Hippocampal formation (tissue), 2 donors: ENCODE measurements at places on chromosomes 12 and 14.

DNA sequence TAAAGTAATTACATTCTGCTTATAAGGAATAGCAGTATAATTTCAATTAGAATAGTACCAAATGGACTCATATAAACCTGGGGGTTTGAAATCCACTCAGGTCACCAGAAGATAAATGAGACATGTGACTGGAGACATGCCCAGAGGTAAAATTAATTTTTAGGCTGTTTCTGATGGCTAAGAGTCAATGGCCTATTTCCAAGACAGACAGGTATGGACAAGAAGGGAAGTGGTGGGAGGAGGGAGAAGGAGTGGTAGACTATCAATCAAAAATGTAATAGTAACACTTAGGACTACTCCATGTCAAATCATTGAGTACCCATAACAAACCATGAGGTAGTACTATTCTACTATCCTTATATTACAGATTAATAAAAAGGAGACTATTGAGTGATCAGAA, 544.0 kb downstream of the GALC start:
- no peak for DNase-seq

- no peak for DNase-seq
Observed at GRCh38 chr12:29234965-29235626, 86.0 kb downstream of the FAR2 start.

DNA sequence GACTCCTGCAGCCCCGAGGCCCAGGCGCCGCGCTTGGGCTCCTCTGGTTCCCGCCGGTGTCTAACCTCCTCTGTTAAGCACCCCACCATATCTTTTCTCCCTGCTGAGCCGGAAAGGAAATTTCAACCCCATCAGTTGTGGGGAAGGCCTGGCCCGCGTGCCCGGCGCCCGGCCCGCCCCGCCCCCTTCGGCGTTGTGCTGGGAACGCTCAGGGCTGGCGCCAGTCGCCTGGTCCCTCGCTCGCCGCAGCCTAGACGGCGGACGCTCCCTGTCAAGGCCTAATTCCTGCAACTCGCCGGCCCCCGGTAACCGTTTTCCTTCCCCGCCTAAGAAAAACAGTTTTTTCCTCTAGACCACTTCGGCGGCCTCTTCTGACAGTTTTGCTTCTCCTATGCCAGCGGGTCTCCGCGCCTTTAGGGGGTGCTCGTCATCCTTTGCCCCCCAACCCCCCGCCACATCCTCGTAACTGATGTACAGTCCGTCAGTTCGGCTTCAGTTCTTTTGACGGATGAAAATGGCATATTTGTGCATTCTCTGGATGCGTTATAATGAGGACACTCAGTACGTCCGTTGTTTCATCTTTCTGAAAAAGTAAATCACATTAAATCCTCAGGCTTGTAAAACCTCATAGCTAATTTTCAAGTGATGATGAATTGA, 506 bp upstream of the NAP1L1 start:
- DNase-seq = peak; percentile 89

DNA sequence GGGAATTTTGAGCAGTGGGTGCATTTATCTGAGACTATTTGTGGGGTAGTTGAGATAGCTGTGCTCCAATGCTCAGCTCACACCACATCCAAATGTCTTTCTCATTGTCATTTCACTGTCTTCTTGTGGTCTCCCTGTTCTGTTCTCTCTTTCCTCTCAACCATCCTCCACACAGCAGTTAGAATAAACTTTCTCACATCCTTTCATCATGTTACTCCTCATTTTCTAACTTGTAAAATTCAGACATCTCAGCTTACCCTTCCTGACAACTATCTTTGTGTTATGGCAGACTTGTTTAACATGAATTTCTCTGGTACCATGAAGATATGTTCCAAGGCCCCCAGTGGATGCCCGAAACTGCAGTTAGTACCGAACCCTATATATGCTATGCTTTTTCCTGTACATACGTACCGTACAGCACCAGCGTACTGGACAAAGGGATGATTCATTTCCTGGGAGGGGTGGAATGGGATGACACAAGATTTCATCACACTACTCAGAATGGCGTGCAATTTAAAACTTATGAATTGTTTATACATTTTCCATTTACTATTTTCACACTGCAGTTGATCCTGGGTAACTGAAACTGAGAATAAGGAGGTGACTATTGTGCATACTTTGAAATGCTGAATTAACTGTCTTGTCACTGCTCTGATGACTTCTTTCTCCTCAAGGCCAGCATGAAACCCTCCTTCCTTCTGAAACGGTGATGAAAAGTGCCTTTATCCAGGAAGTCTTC, 177.1 kb upstream of the SLC38A2 start:
- no peak for DNase-seq

DNA sequence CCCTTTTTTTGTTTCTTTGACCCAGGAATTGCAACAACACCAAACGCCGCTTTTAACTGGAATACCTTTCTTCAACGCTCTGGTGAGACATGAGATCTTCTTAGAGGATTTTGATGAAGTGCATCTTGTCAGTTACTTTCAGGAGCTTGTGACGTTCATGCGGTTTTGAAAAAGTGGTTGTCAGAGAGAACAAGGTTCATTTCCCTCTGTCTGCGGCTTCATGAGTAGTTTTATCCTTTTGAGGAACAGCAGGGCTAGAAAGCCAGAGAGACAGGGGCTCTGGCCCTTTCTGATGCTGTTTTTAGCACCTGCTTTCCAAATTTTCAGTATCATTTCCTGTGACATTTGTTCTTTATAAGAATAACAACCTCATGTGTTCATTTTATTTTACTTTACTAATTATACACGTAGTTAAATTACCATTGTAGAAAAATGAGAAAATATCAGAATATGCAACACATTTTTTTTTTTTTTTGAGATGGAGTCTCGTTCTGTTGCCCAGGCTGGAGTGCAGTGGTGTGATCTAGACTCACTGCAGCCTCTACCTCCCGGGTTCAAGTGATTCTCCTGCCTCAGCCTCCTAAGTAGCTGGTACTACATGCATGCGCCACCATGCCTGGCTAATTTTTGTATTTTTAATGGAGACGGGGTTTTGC, 61.8 kb downstream of the GLT1D1 start:
- peak; percentile 16 for DNase-seq

DNA sequence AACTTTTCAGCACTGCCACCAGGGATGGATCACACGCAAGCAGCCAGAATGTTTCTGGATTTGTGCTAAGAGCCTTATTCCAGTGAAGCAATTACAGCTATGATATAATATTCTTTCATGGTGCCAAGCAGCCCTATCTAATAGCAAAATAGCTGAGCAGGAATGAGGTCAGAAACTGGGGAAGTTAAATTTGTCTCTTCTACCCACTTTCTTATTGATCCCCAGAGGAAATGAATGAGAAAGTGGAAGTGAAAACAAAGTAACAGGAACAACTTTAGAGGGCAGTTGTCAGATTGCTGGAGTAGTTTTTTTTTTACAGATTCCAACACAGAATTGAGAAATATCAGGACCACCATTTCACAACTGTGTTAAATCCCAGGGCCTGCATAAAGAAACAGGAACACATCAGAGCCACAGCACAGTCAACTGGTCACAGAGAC, 44.8 kb downstream of the GCH1 start:
- DNase-seq = peak; percentile 7

- no peak for DNase-seq
Observed at GRCh38 chr12:131461096-131461495, 249.8 kb upstream of the SFSWAP start.

- no peak for DNase-seq
Observed at GRCh38 chr14:58677996-58678395, 40.2 kb downstream of the DACT1 start.

DNA sequence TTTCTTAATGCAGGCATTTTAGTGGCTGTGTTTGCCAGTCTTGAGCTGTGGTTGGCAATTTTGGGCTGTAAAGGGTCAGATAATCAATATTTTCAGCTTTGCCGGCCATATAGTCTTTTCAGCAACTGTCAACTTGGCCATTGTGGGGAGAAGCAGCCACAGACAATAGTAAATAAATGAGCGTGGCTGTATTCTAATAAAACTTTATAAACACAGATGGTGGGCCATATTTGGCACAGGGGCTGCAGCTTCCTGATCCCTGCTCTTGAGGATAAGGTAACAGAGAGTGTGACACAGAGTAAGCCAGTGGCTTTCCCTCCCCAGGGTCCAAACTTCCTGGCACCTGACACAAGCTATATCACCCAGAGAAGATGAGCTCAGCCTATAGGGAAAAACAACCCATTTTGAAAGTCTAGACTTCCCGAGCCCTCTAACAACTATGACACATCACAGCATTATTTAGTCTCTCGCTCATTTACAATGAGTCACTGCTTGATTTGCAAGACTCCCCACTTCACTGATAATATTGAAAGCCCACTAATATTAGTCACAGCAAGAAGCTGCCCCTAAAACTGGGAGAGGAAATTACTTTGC, 163.1 kb upstream of the TMPO start:
- DNase-seq = no peak

DNA sequence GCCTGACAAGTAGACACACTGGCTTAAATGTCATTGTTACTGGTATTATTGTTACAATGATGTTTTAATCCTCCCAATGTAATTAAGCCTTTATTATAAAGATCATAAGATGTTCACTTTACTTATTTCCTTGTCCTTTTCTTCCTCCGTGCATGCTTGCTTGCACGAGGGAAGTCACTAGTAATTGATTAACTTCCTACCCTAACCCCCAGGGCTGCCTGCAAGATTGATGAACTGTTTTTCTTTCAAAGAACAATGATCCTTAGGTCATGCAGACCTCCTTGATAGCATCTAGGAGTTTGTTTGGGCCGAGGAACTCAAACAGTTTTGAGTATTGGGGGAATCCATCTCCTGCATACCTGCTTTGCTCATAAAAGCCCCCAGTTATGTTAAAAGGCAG, 43.0 kb downstream of the GLRX5 start:
- no peak for DNase-seq

DNA sequence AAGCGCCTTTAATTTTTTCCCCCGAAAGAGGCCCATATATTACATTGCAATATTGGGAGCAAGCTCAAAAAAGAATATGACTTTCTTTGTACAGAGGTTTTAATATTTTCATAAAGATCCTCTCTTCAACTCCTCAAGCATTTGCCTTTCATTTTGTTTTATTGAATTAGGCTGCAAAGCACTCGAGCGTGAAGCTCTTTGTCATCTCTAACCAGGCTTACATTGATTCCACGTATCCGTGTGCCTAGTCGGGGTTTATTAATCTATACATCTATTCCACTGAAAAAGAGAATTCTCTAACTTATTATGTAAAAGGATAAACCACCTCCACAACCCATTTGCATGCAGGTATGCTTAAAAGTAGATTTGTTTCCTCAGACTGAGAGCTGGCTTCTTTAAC, 234.8 kb upstream of the TMPO start:
- no peak for DNase-seq

- no peak for DNase-seq
Observed at GRCh38 chr12:41032386-41032785, 155.7 kb upstream of the PDZRN4 start.

- no peak for DNase-seq
Observed at GRCh38 chr12:111558107-111558376, 41.1 kb downstream of the ATXN2 start.

- DNase-seq = peak; percentile 53
Observed at GRCh38 chr14:96055753-96056508, 16.8 kb downstream of the C14orf132 start.

DNA sequence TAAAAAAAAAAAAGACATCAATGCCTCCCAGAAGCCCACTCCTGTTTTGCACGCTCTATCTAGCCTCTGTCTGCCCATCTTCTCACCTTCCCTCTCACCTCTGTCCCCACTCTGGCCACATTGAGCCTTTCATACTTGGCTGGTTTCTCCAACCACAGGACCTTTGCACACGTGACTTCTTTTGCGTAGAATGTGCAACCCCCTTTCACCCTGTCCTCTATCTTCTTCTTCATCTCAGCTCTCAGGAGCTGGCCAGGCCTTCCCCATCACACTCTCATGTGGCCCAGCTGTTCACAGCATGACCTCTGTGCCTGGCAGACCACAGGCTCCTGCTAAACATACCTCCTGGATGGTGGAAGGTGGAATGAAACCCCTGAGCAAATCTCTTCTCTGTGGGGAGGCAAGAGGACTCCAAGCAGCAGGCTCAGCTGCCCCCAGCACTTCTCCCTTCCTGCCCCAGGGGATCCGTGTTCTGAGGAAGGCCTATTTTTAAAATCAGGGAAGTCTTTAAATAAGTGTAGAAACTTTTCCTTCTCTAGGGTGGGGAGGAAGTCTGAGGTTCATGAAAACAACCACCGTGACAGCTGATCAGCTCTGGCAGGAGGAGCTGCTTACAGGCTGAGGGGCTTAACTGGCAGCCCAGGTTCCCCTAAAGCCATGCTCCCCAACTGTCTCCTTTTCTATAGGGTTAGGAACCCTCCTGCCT, 11.6 kb downstream of the HVCN1 start:
- DNase-seq = no peak

DNA sequence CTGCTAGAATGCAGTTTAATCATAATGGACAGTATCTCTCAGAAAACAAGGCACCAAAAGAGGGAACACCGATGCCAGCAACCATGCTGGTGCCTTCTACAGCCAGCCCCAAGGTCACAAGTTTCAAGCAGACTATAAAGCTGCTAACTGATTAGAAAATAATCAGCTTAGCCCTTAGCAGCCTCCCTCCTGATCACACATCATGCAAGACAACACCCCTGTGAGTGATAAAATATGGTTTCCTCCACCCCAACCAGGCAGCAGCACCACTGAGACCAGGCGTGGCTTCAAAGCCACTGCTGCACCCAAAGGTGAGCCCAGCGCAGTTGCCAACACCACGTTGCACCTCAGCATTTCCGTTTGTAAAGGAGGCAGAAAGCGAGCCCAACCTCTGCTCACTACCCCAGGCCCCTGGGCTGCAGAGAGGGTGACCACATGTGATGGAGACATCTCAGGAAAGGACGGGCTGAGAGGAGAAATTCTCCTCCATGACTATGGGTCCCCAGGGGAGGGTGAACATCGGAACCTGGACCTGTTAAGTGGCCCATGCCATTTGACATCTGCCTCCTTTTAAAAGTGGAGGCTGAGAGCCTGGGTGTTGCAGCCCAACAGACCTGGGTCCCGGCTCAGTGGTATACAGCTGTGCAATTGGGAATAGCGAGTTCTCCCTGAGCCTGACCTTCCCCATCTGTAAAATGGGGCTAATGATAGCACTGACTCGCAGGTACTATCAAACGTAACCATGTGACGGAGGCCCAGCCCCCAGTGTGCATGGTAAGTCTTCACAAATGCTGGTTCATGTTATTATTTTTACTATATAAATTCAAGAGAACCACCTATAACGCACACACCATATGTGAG, 11.5 kb downstream of the ZFP36L1 start:
- no peak for DNase-seq

- no peak for DNase-seq
Observed at GRCh38 chr12:49777800-49778748, 36.7 kb downstream of the TMBIM6 start.

GRCh38 chr14:57820581-57820980, 45.3 kb downstream of the SLC35F4 start:
- DNase-seq = no peak
